Stimulated activated CD8-positive, alpha-beta memory T cell treated with anti-CD3 and anti-CD28 coated beads, Interleukin-4, amount 100 ng/mL, for 1 hour (primary cell): ENCODE measurements at places on chromosomes 6 and 20.

- no peak for DNase-seq
These were observed 24.6 kb downstream of the PMEPA1 start for GRCh38 chr20:57685146-57685758.

DNA sequence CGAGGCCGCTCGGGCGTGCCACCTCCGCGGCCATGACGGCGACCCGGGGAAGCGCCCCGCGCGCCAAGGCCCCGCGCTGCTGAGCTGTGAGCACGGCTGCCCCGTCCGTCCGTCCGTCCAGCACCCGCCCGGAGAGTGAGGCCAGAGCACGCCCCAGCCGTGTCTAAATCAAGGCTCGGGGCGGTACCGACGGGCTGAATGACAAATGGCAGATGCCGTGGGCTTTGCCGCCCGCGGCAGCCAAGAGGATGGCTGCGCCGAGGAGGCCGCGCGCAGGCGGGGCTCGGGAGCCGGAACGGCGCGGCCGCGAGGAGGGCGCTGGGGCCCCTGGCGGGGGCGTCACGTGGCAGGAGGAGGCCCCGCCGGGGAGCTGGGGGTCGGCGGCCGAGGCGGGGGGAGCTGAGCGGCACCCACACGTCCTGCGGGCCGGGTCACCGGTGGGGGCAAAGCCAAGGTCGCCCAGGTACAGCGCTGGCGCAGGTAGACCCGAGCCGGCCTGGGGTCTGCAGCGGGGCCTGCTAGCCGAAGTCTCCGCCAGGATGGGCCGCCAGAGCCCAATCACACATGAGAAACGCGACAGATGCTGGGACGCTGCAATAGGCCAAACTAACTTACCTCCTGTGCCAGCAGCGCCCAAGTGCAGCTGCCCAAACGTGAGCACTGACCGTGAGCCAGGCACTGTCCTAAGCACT, at the start of gene PLAGL1:
Gene PLAGL1, minus strand, starts transcription at position 140 of the 692 bp plus-strand sequence. CDS start 60,123 bp downstream, outside the sequence.
- no peak for DNase-seq

- DNase-seq: peak; percentile 45
These were observed 129.2 kb downstream of the HFE start for GRCh38 chr6:26216359-26216885.

DNA sequence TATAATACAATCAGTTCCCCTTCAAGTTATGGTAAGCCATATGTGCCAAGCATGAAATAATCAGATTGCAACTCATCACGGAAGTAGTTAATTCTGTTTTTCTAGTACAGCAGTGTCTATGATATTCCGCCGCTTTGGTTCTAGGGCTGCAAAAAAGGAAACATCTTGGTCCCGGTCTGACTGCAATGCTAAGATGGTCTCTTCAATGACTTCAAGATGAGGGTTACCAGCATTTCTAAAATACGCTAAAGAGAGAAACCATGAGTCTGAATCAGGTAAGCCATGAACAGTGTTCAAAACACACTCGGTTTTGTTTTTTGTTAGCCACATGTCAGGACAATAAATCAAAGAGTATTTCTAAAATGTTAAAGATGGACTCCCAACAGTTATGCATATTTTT, 3.2 kb upstream of the ANKRD60 start:
- no peak for DNase-seq

- no peak for DNase-seq
These were observed 47.6 kb downstream of the ZDHHC14 start for GRCh38 chr6:157428427-157429202.

GRCh38 chr6:149318581-149319286, 1.2 kb downstream of the TAB2 start:
- DNase-seq: no peak

DNA sequence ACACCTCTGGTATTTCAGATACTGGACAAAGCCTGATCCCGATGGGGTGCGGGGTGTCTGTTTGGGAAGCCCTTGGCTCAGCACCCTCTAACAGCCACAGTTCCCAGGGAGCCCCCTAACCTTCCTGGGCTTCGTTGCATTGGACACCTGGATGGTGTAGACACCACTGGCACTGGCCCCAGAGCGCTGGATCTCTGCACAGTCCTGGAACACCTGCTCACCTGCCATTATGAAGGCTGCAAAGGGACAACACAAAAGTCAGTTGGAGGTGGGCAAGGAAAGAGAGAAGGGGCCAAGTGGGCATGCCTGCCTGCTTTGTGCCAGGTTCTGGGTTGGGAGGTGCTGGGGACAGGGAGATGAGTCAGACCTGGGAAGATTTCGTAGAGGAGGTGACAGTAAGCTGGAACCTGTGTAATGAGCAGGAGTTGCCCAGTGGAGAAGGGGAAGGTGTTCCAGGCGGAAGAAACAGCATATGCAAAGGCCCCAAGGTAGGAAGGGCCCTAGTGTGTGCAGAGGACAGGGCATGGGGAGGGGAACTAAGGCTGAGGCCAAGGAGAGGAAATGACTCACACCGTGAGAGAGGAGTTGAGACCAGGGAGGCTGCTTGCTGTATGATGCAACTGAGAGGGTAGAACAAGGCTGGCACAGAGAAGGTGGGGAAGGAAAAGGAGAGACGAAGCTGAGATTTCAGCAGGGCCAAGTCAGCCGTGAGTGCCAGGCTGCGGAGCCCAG, 34.9 kb downstream of the ANGPT4 start:
- no peak for DNase-seq

DNA sequence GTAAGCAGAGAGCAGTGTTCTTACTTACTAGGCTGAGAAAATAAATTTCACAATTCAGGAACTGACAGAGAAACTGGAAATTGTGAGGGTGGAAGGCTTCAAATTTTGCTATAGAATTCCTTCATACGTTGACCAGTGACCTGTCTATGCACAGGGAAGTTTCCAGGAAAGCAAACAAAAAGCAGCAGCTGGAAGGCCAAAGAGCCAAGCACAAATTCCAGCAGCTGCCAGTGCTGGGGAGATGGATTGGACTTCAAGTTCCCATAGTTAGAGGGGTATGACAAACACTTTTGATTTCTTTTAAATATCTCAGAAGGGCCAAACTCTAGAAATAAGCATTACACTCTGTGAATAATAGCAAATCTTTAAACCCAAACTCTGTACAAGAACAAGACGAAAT, 299.1 kb upstream of the KCNQ5 start:
- no peak for DNase-seq

DNA sequence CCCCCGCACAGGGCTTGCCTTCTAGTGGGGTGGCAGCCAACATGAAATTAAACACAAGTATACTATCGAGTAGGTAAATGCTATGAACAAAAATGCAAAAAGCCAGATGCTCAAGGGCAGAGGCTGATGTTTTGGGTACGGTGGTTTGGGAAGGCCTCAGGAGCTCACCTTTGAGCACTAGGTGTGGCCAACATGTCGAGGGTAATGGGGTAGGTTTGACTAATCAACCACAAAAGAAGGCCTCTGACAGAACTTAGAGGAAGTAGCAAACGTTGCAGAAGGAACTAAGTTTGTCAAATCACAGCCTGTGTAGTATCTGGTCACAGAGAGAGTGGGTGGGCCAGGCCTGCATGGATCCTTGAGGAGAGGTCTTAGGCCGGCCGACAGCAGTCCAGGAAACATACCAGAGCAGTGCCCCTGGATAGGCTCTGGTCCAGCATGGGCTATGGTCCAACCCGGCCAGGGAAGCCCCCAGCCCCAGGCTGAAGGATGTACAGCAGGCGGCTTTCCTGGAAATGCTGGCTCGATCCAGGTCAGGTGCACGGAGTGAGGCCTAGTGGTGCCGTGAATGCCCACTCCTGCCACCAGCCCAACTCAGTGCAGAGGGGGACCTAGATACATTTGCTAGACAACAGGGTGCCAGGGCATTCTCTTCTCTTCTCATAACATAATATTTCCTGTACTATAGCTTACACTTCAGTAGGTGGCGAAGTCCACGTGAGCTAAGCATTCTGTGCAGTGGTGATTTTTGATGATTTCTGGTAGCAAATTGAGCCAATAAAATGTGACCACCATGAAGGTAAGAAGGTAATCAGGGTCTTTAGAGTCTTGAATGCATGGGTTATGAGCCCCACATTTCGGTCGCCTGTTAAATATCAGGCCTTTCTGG, 56.3 kb upstream of the CD93 start:
- no peak for DNase-seq

- DNase-seq: no peak
These were observed 3.4 kb upstream of the NSFL1C start for GRCh38 chr20:1469925-1470571.

DNA sequence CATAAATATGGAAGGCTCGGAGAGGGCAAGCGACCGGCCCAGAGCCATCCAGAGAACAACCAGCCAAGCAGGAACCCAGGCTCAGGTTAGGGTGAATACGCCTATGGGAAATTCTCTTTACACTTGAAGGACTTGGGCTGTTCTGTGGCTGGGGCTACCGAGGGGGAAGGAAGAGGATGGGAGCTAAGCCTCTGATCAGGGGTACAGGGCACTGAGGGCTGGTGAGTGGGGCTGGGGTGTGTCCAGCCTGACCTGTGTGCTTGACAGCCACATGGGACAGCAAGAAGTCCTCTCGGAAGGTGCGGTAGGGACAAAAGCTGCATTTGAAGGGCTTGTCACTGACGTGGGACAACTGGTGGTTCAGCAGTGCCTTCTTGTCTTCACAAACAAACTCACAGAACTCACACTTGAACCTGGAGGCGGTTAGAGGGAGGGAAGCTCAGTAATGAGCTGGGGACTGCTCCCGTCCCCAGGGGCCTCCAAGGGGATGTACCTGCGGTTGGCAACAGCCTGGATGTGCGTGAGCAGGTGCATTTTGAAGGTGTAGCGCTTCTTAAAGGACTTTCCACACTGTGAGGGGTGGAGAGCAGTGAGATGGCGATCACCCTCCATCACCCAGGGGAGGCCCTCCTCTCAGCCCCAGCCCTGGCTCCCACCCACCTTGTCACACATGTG, 11.9 kb downstream of the ZNF335 start:
- no peak for DNase-seq

GRCh38 chr6:90941885-90942284, 355.0 kb upstream of the MAP3K7 start:
- no peak for DNase-seq

- DNase-seq: no peak
These were observed 53.1 kb downstream of the DSTN start for GRCh38 chr20:17622851-17623508.

GRCh38 chr20:14778875-14779274, 441.5 kb upstream of the FLRT3 start:
- DNase-seq: no peak

DNA sequence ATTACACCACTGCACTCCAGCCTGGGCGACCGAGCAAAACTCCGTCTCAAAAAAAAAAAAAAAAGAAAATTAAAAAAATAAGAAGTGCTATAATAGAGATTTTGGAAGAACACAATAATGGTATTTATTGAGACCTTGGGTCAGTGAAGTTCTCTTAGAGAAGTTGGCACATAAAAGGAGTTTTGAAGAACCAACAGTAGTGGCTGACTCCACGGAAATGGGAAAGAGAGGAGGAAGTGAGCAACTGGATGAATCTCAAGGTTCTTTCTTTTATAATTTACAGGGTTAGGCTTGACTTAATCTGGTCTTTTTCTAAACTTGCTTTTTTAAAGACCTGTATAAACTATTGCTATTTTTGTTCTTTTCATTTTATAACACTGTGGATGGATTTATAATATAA, 52.8 kb downstream of the TOMM6 start:
- no peak for DNase-seq

DNA sequence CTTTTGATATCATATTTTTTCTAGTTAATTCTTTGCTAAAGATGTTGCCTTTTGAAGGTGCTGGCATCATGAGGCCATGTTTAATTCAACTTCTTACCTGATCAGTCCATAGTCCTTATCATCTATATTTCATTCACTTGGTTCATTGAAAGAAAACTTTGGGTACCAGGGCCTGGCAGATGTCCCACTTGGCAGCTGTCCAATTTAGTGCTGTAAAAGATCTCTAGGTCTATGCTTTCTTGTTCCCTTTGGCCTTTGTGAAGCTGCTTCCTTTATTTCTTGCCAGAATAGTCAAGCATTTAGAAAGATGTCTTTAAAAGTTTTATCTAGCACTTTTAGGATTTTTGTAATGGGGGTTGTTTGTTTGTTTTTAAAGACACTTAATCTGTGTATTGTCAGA, 61.7 kb upstream of the EYA4 start:
- no peak for DNase-seq

DNA sequence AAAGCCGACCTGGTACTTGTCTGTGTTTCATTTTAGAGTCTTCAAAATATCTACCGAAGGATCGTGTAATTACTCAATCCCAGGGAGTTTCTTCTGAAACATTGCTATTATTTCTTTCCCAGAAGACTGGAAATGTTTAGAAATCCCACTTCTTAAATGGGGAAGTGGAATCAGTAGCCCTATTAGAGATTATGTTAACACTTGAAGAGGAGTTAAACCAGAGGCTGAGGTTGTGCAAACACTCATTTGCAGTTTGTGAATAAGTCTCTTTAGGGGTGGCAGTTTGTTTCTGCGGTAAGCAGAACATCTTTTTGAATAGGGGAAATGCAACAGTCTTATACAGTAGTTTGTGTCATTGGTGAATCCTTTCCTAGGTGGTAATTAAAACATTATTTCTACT, 21.3 kb downstream of the DSP start:
- no peak for DNase-seq
